Smooth muscle cell of the coronary artery (primary cell): ENCODE measurements at places on chromosomes 7 and 10. TPM values are rescaled to one million over a fixed set of nuclear protein-coding genes. Genes with fewer than 3 reads are reported as not detected.

DIP2C gene
- total RNA-seq: 9.5 and 24.9 TPM in 2 replicates

GDF2 gene
- not detected in 2 replicates for total RNA-seq

CAMK2B gene
- total RNA-seq: 0.23 and 0.59 TPM in 2 replicates

ASIC3 gene
- 0.23 TPM in 1 of 2 replicates, not detected in the other for total RNA-seq

HMX2 gene
- not detected in 2 replicates for total RNA-seq

NEUROG3 gene
- total RNA-seq: not detected in 2 replicates

OR2A12 gene
- not detected in 2 replicates for total RNA-seq

NUDT13 gene
- total RNA-seq: 0.59 and 0.75 TPM in 2 replicates

COL13A1 gene
- total RNA-seq: 4.0 and 34.8 TPM in 2 replicates

TMEM270 gene
- not detected in 2 replicates for total RNA-seq
